NCI-H187 treated with DMSO at 0.1 percent for 48 hours (cell line): ENCODE measurements at places on chromosomes 16 and 17.

GRCh38 chr17:72193391-72194106 lies 72.7 kb downstream of the SOX9 start:
- DNase-seq: no peak

DNA sequence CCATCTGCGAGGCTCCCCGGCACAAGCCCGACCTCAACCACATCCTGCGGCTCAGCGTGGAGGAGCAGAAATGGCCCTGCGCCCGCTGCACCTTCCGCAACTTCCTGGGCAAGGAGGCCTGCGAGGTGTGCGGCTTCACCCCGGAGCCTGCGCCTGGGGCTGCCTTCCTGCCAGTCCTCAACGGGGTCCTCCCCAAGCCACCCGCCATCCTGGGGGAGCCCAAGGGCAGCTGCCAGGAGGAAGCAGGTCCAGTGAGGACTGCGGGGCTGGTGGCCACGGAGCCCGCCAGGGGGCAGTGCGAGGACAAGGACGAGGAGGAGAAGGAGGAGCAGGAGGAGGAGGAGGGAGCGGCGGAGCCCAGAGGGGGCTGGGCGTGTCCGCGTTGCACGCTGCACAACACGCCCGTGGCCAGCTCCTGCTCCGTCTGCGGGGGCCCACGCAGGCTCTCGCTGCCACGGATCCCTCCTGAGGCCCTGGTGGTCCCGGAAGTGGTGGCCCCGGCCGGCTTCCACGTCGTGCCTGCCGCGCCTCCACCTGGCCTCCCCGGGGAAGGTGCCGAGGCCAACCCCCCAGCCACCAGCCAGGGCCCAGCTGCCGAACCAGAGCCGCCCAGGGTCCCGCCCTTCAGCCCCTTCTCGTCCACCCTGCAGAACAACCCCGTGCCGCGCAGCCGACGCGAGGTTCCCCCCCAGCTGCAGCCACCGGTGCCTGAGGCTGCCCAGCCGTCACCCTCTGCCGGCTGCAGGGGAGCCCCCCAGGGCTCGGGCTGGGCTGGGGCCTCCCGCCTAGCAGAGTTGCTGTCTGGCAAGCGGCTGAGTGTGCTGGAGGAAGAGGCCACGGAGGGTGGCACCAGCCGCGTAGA lies 13.1 kb upstream of the PRR35 start:
- DNase-seq: no peak

DNA sequence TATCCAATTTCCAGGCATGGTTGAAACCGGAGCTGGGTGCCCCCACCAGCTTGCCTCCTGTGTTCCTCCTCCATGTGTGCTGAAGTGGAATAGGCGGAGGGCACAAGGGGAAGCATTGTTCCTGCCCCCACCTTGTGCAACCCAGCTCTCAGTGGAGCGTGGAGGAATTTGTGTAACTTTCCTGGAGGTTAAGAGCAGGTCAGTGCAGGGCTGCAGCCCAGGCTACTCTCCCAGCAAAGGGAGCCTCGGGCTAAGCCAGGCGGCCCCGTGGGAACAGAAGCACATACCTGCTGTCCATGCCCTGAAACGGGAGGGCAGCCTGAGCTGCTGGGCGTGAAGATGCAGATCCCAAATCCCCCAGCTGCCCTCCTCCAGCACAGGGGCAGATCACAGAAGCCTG lies 158.8 kb upstream of the LHX1 start:
- DNase-seq: no peak

DNA sequence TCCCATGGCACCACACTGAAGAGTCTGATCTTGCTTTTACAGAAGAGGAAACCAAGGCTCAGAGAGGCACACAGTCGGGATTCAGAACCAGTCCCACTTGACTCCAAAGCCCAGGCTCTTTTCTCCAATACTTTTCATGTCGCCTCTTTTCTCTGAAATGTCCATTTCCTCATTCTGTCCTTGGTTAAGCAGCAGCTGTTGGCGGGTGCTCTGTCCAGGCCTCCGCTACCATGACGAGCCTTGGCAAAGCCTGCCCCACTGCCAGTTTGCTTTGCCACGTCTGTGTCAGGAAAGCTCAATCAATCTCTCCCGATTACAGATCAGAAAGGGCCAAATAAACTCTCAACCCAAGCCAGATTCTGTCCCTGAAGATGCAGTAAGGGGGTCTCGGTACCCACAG lies 9.1 kb upstream of the CEP295NL start:
- DNase-seq: no peak

GRCh38 chr17:3695129-3695722 lies 729 bp downstream of the P2RX5 start:
- no peak for DNase-seq

- no peak for DNase-seq
These were observed 2047.4 kb downstream of the TP53TG3F start for GRCh38 chr16:35506898-35507194.

GRCh38 chr16:4463522-4464163 lies 10.8 kb downstream of the NMRAL1 start:
- no peak for DNase-seq

DNA sequence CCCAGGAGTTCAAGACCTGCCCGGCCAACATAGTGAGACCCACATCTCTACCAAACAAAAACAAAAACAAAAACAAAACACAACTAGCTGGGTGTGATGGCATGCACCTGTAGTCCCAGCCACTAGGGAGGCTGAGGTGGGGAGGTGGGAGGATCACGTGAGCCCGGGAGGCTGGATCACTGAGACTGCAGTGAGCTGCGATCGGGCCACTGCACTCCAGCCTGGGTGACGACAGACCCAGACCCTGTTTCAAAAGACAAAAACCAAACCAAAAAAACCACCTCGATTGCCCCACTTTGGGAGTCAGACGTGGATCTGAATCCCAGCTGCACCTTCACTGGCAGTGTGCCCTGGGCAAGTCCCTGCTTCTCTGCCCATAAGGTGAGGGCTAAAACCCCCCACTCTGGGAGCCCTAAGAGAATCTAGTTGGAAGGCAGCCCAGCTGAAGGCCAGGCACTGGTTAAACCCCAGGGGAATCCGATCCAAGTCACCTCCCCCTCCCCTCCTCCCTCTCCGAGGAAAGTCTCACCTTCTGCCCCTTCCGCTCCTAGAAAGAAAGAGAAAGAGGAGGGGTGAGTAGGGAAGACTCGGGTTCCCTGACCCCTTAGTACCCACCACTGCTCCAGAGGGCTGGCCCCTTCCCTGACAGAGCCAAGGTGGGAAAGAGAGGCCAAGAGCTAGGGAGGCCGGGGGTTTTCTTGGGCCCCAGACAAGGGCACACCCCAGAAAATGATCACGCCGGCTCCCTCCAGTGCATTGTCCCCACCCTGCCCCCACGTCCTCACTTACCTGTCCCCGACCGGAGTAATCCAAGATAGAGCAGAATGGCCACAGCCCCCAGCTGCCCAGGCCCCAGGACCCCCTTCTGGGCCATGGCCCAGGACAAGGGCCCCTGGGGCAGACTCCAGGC lies 647 bp downstream of the PRSS8 start:
- no peak for DNase-seq

GRCh38 chr17:63697341-63698286 lies 2.3 kb downstream of the LIMD2 start:
- no peak for DNase-seq

DNA sequence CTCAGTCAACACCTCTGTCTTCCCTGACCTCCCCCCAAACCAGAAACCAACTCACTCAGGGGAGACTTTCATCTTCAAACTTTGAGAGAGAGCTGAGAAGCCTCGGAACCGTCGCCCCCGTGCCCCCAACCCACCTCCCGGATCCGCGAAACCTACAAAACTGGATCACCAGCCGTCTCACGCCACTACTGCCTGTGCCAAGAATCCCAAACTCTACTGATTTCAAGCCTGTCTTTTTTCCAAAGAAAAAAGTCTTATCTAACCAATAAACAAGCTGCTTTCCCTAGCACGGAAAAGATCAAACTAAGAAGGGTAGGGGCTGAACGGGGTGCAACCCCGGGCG lies 2.0 kb downstream of the AXIN2 start:
- DNase-seq: no peak

DNA sequence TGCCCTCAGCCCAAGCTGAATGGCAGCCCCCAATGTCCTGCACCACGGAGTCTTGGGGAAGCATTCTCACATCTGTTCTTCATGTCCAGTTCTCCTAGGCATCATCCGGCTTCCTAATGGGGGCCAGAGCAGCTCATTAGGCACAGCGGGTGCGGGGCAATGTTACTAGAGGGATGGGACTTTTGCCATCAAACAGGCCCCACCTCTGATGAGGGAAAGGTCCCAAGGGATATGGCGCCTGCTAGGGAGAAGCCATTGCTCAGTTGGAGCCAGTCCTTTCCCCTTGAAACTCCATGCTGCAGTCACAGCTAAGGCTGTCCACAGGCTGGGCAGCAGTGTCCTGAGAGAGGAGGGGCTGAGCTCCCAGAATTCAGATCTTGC lies 1.7 kb upstream of the DPH1 start:
- no peak for DNase-seq

- DNase-seq: no peak
These were observed at the start of gene MT3 for GRCh38 chr16:56589141-56590039. Gene MT3, plus strand, starts transcription at chr16:56589528. Its CDS starts 63 bp downstream, at chr16:56589591.

DNA sequence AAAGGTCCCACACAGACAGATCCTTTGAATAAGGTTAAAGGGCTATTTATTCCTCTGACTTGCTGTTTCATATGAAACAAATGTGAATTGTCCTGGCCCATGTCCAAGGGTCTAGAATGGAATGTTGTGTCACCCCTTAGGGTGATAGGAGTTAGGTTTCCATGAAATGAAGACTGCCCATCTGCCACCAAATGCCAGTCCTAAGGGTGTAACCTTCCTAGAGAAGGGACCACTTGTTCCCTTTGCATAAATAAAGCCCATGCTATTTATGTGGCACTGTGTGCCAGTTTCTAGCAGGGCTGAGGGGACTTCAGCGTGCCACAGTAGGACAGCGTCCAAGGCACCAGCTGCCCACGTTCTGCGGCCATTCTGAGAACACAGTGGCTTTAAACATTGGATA lies 171.3 kb downstream of the ABCA8 start:
- no peak for DNase-seq

GRCh38 chr16:84423416-84423837 lies 55.1 kb downstream of the ATP2C2 start:
- DNase-seq: no peak

- DNase-seq: no peak
These were observed 8.5 kb downstream of the ELOB start for GRCh38 chr16:2768403-2769089.

DNA sequence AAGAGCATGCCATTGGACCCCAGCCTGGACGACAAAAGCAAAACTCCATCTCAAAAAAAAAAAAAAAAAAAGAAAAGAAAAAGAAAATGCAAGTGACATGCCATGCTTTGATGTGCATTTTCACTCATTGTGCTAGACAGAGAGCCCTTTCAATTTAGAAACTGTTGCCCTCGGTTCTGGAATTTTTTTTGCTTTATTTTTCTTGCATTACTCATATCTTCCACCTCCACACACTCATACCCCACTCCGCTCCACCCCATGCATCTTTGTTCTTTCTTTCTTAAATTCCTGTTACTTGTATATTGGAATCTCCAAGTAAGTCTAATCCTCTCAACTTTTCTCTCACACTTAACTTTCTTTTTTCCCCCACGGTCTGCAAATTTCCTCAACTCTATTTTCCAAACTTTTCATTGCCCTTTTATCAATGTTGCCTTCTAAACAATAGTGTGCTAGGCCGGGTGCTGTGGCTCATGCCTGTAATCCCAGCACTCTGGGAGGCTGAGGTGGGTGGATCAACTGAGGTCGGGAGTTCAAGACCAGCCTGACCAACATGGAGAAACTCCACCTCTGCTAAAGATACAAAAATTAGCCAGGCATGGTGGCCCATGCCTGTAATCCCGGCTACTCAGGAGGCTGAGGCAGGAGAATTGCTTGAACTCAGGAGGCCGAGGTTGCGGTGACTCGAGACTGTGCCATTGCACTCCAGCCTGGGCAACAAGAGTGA lies 16.8 kb upstream of the SUZ12 start:
- no peak for DNase-seq

- no peak for DNase-seq
These were observed 15.0 kb upstream of the PRSS27 start for GRCh38 chr16:2734844-2735515.

DNA sequence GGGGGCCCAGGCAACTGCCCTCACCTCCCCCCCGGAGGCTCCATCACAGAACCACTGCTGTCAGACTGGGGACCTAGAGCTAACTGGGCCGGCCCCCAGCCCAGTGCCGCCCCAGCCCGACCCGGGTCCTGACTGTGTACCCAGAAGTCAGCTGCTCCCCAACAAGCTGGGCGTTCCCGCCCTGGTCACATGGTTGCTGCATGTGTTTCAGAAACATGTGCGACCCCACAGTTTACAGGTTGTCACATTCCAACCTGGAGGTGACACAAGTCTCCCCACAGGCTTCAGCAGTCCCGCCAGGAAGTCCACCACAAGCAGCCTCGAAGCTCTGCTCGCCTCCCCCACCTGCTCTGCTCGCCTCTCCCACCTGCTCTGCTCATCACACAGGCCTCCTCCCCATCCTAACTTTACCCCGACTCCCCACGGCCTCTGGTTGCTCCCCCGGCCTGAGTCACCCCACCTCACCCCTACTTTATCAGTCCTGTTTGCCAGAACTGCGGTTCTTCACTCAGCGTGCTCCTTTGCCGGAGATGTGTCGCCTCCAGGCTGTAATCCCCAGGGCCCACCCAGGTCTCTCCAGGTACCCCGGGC lies 968 bp downstream of the MRPL28 start:
- DNase-seq: no peak
